ELR (cell line): ENCODE measurements at places on chromosomes 16 and 17.

GRCh38 chr17:34902831-34903547, 58.3 kb downstream of the CCT6B start:
- DNase-seq: no peak

DNA sequence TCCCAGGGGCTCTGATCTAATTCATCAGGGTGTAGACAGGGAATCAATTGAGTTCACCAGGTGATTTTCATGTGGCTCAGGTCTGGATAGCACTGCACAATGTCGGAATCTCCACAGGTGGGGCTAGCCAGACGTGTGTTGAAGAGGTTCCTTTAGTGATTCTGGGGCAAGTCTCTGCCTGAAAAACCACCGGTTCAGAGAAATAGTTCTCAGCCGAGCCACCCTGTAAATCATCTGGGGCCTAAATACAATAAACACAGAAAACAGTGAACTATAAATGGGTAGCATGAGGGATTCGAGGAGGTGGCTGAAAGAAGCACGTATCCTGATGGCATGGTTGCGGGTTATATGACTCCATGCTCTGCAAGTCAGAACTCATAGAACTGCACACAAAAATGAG, 21.3 kb downstream of the ASPA start:
- DNase-seq: no peak

- no peak for DNase-seq
Observed at GRCh38 chr17:75135946-75136345, 4.4 kb upstream of the NT5C start.

GRCh38 chr17:81111066-81111465, 54.2 kb upstream of the PVALEF start:
- no peak for DNase-seq

DNA sequence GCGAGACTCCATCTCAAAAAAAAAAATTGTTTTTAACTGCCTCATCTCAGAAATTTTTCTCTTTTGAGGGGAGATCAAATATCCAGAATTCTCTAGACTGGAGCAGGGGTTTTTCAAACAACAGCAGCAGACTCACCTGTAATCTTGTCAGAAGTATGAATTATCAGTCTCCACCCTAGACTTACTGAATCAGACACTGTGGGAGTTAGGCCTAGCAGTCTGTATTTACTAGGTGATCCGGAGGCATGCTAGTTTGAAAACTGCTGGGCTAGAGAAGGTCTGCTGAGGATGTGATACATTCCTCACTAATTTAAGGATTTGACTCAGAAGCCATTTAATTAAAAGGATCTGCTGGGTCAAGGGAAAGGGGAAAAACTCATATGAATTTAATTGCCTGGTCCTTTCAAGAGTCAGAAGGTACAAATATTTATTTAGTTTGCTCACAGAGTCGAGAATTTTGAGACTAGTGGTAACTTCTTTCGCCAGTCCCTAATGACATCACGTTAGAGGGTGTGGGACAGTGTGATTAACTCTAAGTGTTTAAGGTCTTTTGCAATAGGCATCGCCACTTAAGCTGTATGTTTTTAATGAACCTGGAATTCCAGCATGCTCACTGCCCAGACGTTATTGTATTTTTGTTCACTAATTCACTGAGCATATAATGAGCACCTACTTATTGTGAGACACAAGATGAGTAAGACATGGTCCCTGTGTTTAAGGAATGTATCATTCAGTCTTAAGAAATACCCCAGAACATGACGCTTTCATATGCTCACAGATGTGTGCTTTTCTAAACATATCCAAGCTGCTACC, 14.2 kb downstream of the ATP6V0A1 start:
- peak; percentile 91 for DNase-seq
